ENCODE measurements at places on chromosomes 7 and 10.

DNA sequence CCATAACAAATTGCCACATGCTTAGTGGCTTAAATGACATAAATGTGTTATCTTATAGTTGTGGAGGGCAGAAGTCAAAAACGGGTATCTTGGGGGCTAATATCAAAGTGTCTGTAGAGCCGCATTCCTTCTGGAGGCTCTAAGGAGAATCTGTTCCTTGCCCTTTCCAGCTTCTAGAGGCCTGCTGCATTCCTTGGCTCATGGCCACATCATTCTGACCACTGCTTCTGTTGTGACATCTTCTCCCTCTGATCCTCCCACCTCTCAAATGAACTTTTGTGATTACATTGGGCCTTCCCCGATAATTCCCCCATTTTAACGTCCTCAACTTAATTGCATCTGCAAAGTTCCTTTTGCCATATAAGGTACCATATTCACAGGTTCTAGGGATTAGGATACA is 76.1 kb downstream of the CYP26A1 start:
- no peak for DNase-seq

DNA sequence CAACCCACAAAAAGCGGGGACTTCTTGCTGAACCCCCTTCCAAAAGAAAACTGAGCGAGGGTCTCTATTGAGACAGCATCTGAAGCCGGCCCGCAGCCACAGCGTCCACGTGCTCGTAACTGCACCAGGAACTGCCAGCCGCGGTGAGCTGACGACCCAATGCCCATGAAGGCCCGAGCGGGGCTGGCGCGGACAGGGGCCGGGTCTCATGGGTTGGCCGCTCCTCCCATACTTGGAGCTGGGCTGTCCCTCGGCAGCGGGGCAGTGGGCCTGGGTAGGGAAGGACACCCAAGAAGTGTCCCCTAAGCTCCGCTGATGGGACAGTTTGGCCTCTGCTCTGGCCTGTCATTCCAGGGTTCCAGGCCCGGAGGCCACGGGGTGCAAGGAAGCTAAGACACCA is 22.3 kb downstream of the CYP2W1 start:
- no peak for DNase-seq

- DNase-seq = peak; percentile 34
These were observed 1.2 kb downstream of the CCM2 start for GRCh38 chr7:45001138-45001694.

DNA sequence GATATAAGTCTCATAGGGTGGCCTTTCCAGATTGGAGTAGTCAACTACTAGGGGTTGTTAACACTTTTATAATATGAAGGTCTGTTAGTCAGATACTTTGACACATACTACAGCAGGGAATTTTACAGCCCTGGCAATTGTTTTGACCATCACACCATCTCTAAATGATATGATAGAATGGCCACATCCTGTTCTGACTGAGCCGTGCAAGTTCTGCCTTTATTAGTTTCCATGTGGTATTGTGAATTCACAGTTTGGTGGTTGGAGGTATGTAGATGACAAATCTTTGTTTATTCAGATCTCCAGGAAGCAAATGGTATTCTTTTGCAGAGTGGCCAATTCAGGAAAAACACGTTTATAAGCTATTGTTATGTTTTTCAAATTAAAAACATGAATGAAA is 83.0 kb downstream of the NRG3 start:
- no peak for DNase-seq

DNA sequence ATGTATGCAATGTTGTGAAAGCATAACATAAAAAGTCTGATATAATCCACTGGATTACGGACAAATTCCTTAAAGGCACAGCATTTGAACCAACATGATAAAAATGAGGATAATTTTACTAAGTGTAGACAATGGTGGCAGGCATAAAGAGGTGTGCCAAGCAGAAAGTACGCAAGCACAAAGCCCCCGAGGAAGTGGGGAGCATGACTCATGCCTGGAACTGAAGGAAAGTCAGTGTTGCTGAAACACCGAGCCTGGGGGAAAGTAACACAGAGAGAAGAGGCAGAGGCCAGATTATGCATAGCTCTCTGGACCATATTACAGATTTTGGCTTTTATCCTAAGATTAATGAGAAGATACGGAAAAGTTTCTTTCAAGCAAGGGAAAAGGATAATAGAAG is 490.0 kb upstream of the PHF14 start:
- no peak for DNase-seq

DNA sequence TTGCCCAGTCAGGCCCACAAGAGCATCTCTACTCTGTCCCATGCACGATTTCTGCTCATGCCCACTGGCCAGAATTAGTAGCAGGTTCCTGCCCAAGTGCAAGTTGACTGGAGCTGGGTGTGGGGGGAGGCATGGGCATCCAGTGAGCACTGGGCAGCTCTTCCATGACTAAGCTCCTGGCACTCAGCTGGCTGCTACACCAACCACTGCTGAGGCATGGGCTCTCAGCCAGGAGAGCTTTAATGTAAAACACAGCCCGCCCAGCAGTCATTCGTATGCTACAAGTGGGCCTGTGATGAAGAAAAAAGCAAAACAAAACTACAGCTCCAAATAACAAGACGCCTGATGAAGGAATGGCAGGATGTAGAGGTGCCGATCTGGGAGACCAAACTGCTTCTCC is 335.4 kb upstream of the PFKP start:
- no peak for DNase-seq

- DNase-seq = peak; percentile 20
These were observed 930.6 kb upstream of the ZNF722 start for GRCh38 chr7:63067897-63068585.

DNA sequence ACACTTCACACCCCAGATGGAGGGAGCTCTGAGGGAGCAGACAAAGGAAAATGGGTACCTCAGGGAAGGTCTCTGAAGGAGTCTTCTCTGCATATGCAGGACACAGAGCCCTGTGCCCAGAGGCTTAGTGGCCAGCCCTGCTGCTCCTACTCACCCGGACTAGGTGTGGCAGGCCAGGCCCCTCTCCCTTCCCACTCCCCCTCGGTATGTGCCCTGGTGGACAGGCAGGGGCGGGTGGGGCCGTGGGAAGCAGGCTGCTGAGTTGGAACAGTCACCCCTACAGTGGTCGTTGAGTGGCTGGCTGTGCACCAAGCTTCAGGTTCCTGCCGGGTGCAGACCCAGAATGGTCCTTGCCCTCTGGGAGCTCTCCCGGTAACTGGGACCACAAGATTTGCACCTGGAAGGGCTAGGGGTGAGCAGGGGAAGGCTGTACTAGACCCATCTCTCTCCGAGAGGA is 68.6 kb downstream of the ZMIZ1 start:
- DNase-seq = no peak

Measured in NCI-H526 treated with DMSO at 0.1 percent for 48 hours (cell line).